SW 1271 (cell line): ENCODE measurements at places on chromosomes 11 and 22.

GRCh38 chr11:71472941-71473792 lies 20.2 kb downstream of the NADSYN1 start:
- DNase-seq, result no peak

GRCh38 chr22:33589297-33589696 lies 331.0 kb downstream of the LARGE1 start:
- no peak for DNase-seq

DNA sequence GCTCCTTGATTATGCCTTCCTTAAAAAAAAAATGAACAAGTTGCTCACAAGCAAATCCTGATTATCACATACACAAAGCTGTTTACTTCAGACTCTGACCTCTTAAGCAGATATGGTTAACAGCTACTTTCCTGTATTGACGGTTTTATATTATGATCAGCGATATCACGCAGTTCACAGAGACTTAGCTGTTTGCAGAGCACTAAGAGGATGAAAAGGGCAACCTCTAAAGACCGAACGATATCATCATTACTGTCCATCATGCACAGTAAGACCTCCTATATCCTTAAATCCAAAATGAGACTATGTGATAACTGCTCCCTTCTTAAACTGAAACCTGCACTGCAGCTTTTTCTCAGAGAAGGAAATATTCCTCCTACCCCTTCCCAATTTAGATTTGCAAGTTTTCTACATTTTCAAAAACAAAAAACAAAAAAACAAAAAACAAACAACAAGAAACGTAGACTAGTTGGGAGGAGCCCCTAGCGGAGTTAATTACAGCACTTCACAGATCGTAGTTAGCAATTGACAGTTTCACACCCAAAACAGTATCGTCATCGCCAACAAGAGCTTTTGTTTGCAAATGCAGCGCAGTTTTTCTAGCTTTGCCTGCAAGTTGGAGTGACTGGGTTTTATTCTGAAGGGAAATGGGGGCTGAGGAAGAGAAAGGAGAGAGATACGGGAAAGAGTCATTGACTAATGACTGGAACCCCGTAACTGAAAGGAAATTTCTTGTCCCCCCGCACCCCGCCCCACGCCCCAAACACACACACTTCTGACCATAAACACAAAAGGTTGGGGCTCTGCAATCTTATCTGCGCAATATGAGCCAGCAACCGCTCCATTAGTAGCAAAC lies 1.2 kb downstream of the DDX6 start:
- DNase-seq, result peak; percentile 39

DNA sequence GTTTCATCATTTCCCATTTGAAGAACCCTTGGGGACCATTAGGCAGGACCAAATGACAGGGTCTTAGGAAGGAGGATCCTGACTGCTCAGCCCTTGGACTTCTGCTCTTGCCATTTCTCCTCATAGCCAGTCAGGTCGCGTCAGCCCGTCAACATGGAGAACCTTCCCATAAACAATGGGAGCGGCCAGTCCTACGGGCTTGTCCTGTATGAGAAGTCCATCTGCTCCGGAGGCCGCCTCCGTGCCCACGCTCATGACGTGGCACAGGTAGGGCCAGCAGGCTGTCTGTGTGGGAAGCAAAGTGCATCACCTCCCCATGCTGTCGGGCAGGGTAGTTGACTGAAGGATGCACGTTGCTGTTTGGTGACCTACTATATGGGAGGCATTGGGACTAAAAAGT lies 19.6 kb upstream of the GLB1L2 start:
- DNase-seq, result no peak

DNA sequence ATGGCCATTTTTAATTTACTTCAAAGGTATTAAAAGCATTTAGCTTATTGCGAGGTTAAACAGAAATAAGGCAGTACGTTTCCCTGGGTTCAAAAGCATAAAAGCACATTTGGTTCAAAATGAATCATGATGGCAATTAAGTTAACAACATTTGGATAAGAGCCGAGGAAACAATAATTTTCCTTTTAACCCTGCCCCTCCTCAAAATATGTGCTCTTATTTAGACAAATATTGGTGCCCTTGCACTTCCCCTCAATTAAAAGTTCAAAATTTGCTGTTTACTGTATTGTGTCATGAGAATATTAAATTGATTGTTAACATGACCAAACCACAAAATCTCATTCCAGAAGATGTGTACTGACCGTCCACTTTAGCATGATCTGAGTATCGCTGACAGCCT lies 48.7 kb downstream of the VSIG10L2 start:
- DNase-seq, result no peak

- DNase-seq, result no peak
These were observed 49.3 kb downstream of the CABIN1 start for GRCh38 chr22:24060375-24060788.

GRCh38 chr11:30107899-30108298 lies 91.1 kb upstream of the KCNA4 start:
- DNase-seq, result no peak

DNA sequence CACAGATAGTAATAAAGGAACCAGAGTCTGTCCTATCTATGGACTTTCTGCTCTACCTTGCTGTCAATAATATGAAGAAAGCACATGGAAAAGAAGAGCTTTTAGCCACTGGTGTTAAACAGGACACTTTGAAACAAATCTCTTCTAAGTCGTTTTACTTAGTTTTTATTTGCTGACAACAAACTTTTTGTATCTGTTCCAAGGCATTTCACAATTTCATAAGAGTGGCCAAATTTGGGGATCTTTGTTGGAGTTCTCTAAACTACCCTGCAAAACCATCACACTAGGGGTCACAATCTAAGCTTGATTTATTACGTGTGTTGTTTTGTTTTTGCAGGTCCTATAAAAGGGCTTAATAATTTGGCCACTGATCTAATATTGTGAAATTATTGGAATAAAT lies 54.4 kb downstream of the BBOX1 start:
- DNase-seq, result no peak

DNA sequence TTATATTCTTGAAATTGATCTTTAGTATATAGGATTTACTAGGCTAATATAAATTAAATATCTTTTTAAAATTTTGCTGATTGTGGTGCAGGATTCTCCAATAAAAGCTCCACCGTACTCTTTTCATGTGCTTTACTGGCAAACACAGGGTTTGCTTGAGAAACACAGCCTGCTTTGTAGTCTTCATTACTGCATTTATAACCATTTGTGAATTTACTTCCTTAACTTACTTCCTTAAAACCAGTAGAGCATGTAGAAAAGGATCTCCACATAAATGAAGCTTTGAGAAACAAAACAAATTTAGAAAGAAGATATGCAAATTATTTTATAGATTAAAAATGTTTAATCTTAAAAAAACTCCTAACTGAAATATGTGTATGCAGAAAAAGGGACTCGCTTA lies 28.8 kb downstream of the SWAP70 start:
- DNase-seq, result no peak

DNA sequence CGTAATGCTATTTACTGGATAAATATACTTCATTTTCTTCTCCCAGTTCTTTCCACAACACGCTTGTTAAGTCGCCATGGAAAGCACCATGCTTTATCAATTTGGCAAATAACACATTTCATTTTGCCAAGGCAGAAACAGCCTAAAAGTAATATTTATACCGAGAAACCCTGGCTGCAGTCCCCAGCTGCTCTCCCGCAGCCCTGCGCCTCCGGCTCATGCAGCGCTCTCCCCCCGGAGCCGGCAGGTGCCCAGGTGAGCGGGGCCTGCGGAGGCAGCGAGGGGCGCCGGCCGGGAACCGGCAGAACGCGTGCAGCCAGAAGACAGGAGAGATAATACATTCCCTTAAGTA lies 681 bp upstream of the ARHGEF12 start:
- no peak for DNase-seq

DNA sequence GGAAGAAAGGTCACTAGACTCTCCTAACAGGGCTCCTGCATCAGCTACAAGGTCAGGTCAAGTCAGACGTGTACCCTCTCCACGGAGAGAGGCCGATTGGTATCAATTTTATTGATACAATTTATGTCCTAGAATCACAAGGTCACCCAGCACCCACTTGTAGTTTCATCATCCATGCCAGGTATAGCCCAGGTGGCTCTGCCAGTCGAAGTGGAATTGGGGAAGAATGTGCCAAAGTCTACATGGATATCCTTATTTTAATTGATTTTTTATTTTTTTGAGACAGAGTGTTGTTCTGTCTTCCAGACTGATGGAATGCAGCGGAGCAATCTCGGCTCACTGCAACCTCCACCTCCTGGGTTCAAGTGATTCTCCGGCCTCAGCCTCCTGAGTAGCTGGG lies 334.1 kb downstream of the SHANK2 start:
- DNase-seq, result no peak

DNA sequence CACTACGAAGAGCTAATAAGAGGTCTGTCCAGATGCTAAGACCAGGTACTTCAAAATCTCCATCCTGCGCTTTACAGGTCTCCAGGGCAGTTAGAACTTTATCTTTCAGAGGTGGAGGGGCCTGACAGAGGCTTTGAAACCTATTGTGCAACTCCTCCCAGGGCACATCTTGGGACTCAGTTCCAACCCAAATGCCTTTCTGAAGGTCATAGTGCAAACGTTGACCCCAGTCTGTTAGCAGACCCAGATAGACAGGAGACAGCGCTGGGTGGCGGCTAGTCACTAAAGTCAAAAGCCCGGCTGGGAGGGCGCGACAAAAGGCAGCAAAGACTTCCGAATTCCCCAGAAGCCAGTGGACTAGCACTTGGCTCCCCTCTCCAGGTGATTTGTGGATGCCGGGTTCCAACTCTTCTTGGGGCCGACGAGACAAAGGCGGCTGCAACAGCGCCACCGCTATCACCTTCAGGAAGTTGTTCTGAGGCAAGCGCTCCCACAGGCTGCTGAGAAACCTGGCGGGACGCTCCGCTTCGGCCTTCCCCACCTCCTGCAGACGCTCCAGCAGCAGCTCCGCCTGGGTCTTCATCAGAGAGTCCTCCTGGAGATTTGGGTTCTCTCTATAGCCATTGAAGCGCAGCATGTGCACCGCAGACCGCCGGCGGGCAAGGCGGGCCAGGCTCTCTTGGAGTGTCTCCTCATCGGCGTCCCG lies 728 bp downstream of the FANCF start:
- peak; percentile 8 for DNase-seq

DNA sequence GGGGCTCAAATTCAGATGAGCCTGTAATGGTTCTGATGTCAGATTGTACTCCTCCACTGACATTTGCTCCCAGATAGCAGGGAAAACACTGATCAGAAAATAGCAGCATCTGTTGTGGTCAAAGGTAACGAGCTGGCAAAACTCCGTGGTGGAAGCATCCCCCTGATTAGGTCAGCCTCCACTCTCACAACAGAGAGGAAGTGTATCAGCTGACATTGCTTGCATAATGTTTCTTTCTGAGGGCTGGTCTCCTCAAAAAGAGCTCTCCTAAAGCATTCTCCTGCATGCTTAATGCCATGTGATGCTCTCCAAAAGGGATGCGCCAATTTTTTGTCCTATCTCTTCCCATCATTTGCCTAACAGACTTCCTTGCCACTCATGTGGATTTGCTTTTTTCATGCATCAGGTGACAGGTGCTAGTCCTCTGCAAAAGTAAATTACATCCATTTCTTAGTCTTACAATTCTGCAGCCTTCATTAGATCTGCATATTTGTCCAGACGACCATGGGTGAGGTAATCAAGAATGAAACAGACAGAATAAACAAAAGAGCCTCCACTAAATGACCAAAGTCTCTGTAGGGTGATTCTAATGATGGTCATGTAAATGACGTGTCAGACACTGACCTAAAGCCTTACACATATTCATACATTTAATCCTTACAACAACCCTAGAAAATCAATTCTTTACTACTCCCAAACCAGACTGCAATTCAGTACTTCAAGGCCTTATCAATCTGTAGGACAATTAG lies 6.4 kb upstream of the TENM4 start:
- DNase-seq, result no peak

DNA sequence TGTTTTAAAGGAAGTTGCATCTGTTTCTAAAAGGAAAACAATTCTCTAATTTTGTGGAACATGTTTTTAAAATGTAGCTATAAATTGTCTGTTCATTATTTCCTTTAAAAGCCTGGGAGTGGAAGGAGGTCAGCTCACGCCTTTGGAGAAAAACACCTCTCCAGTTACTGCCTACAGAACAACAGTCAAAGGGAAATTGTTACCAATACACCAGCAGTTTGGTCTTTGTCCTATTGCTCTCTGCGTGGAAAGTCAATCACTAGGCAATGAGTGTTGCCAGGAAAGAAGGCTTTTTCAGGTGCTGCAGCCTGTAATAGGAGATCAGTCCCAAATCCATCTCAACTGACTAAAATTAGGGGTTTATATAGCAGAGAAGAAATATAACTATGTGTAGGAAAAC lies 22.2 kb downstream of the SVIP start:
- no peak for DNase-seq

DNA sequence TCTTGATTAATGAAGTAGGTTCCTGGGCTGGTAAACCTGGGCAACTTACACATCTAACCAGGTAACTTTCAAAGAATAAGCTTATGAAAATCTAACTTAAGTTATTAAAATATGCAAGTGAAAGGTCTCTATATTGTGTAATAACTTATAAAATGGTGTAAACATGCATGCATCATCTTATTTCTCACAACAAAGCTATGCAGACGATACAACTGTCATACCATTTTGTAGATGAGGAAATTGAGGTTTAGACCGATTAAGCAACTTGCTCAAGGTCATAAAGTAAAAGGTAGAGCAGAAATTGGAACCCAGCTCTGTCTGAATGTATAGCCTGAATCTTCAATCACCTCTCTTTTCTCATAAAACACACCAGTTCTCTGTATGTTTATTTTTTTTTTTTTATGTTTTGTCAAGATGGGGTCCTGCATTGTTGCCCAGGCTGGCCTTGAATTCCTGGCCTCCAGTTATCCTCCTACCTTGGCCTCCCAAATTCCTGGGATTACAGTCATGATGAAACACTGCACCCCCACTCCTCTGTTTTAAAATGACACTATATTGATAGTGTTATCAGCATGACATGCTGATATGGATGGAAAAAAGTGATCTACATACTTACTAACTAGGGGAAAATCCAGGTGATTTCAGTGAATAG lies 109.6 kb downstream of the SGSM3 start:
- no peak for DNase-seq

GRCh38 chr11:57920971-57921370 lies 102.7 kb upstream of the OR9Q1 start:
- DNase-seq, result no peak

DNA sequence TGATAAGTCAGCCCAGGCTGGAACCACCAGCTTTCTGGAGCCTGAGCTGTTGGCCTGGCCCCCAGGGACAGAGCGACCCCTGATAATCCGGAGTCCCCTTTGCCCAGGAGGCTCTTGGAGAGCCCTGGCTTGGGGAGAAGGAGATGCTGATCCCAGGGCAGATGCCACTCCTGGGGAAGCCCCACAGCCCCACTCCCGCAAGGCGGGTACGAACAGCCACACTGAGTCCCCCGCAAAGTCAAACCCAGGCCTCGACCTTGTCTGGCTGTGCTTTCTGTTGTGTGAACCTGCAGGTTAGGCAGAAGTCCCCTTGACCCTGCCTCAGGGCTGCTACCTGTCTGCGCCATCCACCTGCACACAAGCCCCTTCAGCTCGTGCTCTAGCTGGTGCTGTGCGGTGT lies 108.0 kb downstream of the KCNQ1OT1 start:
- no peak for DNase-seq

- no peak for DNase-seq
These were observed 2.0 kb upstream of the B3GAT1 start for GRCh38 chr11:134413826-134414731.
